Esophagus muscularis mucosa (tissue), 4 donors: ENCODE measurements at places on chromosomes 2 and 18. TPM values are rescaled to one million over a fixed set of nuclear protein-coding genes. Genes with fewer than 3 reads are reported as not detected.
A peak's percentile ranks its signal among the peaks of the same experiment; 100 is the strongest.

Gene RAB31
- 96.4 TPM for total RNA-seq

Gene PPP1R7
- 87.2 TPM for total RNA-seq

Gene ARHGEF33
- total RNA-seq: 0.66 TPM

Gene SPP2
- not detected for total RNA-seq

Gene TMEM247
- not detected for total RNA-seq

Gene SKOR2
- not detected for total RNA-seq

Gene SPATA3
- not detected for total RNA-seq

Gene ABCB6
- 17.4 TPM for total RNA-seq

Gene MREG
- total RNA-seq: 1.2 TPM

GRCh38 chr18:24488824-24489493, 28.5 kb downstream of the HRH4 start:
- no peak overlapping the region for H3K4me3 ChIP-seq
- no peak for DNase-seq
- no peaks in the 10 kb centered on the region for H3K36me3 ChIP-seq
- no peaks in the 10 kb centered on the region for H3K4me1 ChIP-seq
- no peak overlapping the region for H3K27ac ChIP-seq

- no peak for DNase-seq
- H3K36me3 ChIP-seq: peaks cover 3% of the 10 kb centered on the region
- peaks cover 38% of the 10 kb centered on the region for H3K4me1 ChIP-seq
- H3K27me3 ChIP-seq: no peaks in the 10 kb centered on the region
- peak overlapping the region; percentile 99 for H3K27ac ChIP-seq
Measured at GRCh38 chr18:35345460-35345921, 1.3 kb upstream of the ZNF24 start.

DNA sequence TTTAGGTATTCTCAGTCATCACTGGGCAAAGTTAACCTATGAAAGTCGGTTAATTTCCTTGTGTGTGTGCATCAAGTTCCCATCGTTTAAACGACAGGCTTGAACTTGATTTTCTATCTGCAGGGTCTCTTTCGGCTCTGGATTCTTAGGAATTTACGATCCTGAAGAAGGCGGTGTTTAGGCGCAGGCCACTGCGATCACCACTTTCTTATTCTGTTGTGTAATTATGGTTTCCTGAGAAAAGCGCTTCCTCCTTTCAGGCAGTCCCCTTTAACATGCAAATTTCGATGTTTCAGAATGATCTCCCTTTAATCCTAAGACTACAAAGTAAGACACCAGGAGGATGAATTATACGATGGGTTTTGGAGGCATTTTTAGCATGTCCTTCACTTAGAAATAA, 27.9 kb upstream of the MBP start:
- H3K4me1 ChIP-seq: no peaks in the 10 kb centered on the region
- no peak overlapping the region for H3K4me3 ChIP-seq
- no peak overlapping the region for H3K27ac ChIP-seq

- peaks cover 51% of the 10 kb centered on the region for H3K36me3 ChIP-seq
- H3K4me3 ChIP-seq: no peak overlapping the region
- H3K4me1 ChIP-seq: peaks cover 25% of the 10 kb centered on the region
- H3K27ac ChIP-seq: no peak overlapping the region
Measured at GRCh38 chr18:55268628-55269275, 309.5 kb upstream of the CCDC68 start.

DNA sequence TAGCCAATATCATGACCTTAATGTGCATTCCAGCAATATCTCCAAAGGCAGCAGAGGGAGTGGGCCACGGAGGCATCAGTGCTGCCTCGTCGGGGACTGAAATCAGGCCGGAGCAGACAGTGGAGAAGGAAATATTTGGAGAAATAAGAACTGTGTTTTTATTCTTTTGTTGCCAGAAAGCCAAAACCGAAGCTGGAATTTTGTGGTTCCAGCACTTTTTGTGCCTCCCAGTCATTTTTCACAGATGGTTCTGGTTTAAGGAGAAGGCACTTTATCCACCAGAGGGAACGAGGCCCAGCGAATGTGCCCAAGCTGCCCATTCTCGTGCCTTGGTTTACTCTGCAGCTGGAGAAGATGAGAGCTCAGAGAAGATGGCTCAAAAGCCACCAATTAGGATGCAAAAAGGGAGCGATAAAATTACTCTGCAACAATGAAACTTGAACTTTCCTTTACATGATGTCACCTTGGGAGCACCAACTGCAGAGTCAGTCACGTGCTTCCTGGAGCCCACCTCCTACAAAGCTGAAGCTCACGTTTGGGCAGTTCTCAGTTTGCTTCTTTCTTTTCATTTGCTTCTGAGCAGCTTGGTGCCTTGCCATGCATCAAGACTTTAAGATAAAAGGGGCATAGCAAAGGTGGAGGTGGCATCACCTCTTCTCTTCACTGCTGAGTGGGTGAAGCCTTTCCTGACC, 288.7 kb downstream of the LPIN1 start:
- no peak overlapping the region for H3K4me3 ChIP-seq
- no peaks in the 10 kb centered on the region for H3K27me3 ChIP-seq
- H3K36me3 ChIP-seq: no peaks in the 10 kb centered on the region
- no peak for DNase-seq

DNA sequence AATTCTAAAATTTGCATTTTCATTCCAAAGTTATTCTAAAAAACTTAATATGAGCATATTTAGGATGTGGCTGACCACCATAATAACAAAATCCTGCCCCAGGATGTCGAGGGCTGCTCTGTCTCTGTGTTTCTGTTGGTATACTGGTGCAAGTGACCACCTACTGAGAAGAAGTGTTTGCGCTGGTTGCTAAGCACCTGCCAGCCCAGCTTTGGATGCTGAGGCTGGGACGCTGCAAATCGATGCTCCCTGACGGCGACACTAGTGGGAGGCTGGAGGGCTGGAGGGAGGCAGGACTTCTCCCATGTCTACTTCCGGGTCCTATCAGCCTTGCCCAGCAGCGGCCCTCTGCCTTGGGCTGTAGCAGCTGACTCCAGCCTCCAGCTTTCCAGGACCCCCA, 45.0 kb downstream of the LAMA1 start:
- no peaks in the 10 kb centered on the region for H3K27me3 ChIP-seq
- H3K27ac ChIP-seq: no peak overlapping the region
- H3K36me3 ChIP-seq: no peaks in the 10 kb centered on the region
- DNase-seq: no peak
- H3K4me3 ChIP-seq: no peak overlapping the region

GRCh38 chr2:127664065-127664894, 11.1 kb downstream of the LIMS2 start:
- H3K4me1 ChIP-seq: peaks cover 100% of the 10 kb centered on the region
- H3K36me3 ChIP-seq: peaks cover 5% of the 10 kb centered on the region
- no peaks in the 10 kb centered on the region for H3K27me3 ChIP-seq
- no peak for DNase-seq
- peak overlapping the region; percentile 54 for H3K4me3 ChIP-seq

GRCh38 chr18:6194640-6195039, 220.1 kb downstream of the L3MBTL4 start:
- no peak overlapping the region for H3K27ac ChIP-seq
- H3K36me3 ChIP-seq: no peaks in the 10 kb centered on the region
- H3K27me3 ChIP-seq: no peaks in the 10 kb centered on the region
- DNase-seq: peak; percentile 82

DNA sequence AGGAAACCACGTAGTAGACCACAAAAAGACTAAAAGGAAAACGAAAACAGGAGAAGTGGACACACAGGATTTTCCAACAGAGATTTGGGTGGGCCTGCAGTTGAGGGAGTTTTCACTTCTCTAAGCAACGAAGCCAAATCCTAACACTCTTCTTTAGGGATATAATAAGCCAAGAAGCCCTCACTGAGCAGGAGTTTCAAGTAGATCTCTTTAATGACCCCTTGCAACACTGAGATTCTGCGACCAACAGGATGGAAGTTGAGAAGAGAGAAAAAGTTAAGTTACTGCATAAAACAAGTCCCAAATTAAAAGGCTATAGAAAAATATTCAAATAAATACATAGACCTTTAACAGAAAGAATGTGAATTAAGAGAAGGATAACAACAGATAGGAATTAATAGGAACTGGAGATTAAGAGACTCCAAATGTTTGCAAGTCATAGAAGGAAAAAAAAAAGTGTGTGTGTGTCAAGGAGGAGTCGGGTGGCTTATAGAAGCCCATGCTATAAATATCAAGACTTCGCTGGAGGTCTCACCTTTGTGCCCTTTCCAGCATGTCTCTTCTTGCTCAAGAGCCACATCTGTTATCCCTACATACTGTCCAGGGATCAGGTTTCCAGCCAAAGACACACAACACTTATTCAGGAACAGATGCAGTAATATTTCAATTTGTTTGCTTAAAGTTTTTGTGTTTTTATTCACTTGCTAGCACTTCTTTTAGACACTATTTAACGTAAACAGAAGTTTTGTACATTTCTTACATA, 69.4 kb upstream of the ARHGAP28 start:
- H3K4me1 ChIP-seq: no peaks in the 10 kb centered on the region
- H3K27ac ChIP-seq: no peak overlapping the region
- no peak overlapping the region for H3K4me3 ChIP-seq
- no peaks in the 10 kb centered on the region for H3K27me3 ChIP-seq
- DNase-seq: no peak
- no peaks in the 10 kb centered on the region for H3K36me3 ChIP-seq

GRCh38 chr2:156189143-156189542, 143.4 kb downstream of the NR4A2 start:
- no peak overlapping the region for H3K4me3 ChIP-seq
- no peaks in the 10 kb centered on the region for H3K36me3 ChIP-seq
- H3K4me1 ChIP-seq: no peaks in the 10 kb centered on the region
- H3K27me3 ChIP-seq: no peaks in the 10 kb centered on the region

- no peaks in the 10 kb centered on the region for H3K27me3 ChIP-seq
- no peaks in the 10 kb centered on the region for H3K4me1 ChIP-seq
- no peak overlapping the region for H3K4me3 ChIP-seq
- H3K36me3 ChIP-seq: no peaks in the 10 kb centered on the region
- H3K27ac ChIP-seq: no peak overlapping the region
Measured at GRCh38 chr2:237134321-237135230, 48.9 kb downstream of the COPS8 start.

DNA sequence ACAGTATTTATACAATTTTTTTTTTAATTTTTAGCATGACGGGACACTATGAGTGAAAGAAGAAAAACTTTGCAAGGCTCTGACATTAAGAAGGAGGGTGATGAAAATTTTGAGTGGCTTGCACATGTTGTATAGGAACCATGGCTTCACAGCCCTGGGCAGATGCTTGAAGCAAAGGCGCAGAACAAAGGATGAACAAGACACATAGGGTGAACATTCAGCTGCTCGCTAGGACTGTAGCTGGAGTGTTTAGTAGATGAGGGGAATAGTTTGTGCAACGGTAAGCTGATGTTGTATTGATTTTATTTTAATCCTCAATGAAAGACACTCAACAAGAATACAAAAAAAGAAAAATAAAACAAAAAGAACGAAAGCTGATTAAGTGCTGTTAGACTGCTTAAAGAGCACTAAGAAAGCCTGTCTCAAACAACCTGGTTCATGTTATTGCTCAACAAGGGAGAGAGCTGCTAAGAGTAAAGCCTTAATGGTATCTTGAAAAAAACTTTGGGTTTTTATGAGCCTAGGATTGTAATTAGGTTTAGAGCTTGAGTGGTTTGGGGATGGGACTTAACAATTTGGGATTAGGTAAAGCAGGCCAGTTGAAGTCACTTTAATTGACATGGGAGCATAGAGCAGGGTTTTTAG, 41.2 kb upstream of the GCFC2 start:
- H3K27ac ChIP-seq: no peak overlapping the region
- DNase-seq: no peak
- no peaks in the 10 kb centered on the region for H3K27me3 ChIP-seq
- no peaks in the 10 kb centered on the region for H3K36me3 ChIP-seq
- no peak overlapping the region for H3K4me3 ChIP-seq

DNA sequence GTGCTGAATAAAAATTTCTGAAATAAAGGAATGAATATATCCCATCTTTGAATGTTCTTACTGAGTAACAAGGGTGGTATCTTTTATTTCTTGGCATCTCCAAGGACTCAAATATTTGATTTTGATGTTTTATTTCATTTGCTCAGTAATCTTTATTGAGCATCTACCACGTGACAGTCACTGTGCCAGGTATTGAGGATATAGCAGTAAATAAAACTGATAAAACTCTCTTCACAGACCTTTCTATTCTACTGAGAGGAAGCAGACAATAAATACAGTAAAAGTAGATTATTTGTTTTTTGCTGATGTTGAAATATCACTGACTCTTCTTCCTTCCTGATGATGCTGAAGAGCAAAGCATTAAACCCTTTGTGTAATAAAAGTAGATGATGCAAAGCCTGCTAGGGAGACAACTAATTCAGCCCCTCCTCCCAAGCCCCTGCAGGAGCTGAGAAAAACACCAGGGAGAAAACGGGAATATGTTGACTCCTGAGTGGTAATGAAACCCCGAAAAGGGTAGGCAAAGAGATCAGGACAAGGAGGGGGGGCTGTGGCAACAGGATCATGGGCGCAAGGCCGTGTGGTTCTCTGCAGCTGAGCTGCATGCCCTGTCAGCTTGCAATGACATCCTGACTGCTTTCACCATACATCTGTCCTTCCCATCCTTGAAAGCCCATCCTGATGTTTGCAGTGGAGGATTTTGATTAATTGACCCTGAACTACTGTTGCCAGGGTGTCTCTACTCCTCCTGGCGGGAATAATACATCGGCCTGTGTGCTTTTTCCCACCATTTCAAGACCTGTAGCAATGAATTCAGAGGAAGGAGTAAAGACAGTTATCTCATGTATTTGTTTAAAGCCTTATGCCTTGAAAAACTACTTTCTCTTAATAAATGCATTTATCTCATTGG, 117.4 kb downstream of the EML6 start:
- no peak overlapping the region for H3K4me3 ChIP-seq

- no peak overlapping the region for H3K27ac ChIP-seq
- H3K4me3 ChIP-seq: no peak overlapping the region
- no peaks in the 10 kb centered on the region for H3K4me1 ChIP-seq
- peak; percentile 50 for DNase-seq
- H3K27me3 ChIP-seq: no peaks in the 10 kb centered on the region
Measured at GRCh38 chr18:74589021-74589420, 8.6 kb upstream of the ZNF407 start.

- peak overlapping the region; percentile 79 for H3K27ac ChIP-seq
- H3K36me3 ChIP-seq: peaks cover 35% of the 10 kb centered on the region
- DNase-seq: peak; percentile 14
- peaks cover 83% of the 10 kb centered on the region for H3K4me1 ChIP-seq
Measured at GRCh38 chr2:54672590-54673456, 50.6 kb upstream of the EML6 start.

DNA sequence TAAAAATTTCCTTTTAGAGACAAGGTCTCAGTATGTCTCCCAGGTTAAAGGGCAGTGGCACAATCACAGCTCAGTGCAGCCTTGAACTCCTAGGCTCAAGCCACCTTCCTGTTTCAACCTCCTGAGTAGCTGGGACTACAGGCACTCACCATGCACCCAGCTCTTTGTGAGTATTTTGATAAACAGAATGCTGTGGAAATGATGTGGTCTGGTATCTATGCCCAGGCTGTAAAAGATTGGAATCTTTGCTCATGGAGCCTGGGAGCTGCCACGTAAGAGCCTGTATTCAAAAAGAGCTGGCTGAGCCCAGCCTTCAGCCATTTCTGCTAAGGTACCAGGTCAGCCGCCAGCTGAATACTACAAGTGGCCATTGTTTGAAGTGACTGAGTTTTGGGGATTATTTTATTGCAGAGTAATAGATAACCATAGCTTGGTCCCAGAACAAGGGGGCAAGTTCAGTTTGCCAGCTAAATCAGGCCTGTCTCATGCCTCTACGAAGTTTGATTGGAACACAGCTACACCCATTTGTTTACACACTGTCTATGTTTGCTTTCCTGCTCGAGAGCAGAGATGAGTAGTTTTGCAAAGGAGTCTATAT, 21.3 kb upstream of the ARL5A start:
- no peaks in the 10 kb centered on the region for H3K27me3 ChIP-seq
- no peaks in the 10 kb centered on the region for H3K4me1 ChIP-seq
- no peaks in the 10 kb centered on the region for H3K36me3 ChIP-seq
- no peak overlapping the region for H3K4me3 ChIP-seq
